IMR-90 (cell line): ENCODE measurements at places on chromosomes 6 and 20. TPM values are rescaled to one million over a fixed set of nuclear protein-coding genes. Genes with fewer than 3 reads are reported as not detected.
A peak's percentile ranks its signal among the peaks of the same experiment; 100 is the strongest.

Gene ASIP
- total RNA-seq, result not detected in 2 replicates

Gene NRN1
- 0.28 TPM in 1 of 2 replicates, not detected in the other for total RNA-seq

DNA sequence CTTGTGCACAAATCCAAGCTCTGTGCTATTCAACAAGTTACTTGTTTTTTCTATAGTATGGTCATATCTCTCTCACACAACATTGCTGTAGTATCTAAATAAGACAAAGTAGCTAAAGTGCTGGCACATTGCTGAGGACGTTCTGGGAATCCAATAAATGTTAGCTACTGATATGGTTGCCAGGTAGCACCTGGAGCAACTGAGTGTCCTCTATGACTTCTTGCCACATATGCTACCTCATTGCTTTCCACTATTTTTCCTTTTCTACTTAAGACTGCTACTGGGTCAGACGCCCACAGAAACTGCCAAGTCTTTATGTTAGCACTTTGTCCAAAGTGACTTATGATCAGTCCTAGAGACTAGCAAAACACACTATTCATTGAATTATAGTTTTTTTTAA, 85.3 kb downstream of the SYCP2 start:
- DNase-seq, result no peak

Gene TFB1M
- total RNA-seq, result 22.4 and 28.1 TPM in 2 replicates

GRCh38 chr6:1940381-1940780, 305.0 kb downstream of the GMDS start:
- DNase-seq, result no peak

DNA sequence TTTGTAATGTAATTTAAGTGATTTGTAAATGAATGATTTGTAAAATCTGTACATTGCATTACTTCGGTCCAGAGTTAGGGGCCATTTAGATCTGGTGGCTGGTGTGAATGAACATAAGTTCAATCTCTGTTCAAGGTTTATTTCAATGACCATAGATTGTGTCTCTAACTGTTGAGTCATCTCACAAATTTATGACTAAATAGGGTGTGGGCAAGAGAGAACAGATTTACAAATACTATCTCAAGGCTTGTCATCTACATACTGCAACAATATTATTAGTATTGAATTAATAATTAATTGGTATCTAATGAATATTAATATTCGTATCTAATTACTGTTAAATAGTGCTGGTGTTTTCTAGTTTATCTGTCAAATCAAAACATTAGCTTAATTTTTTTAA, 115.3 kb upstream of the EDN1 start:
- DNase-seq, result peak; percentile 54

GRCh38 chr6:76881414-76881813, 581.9 kb downstream of the HTR1B start:
- DNase-seq, result peak; percentile 38

- DNase-seq, result peak; percentile 48
These were observed 75.9 kb downstream of the PLCG1 start for GRCh38 chr20:41213150-41213820.

DNA sequence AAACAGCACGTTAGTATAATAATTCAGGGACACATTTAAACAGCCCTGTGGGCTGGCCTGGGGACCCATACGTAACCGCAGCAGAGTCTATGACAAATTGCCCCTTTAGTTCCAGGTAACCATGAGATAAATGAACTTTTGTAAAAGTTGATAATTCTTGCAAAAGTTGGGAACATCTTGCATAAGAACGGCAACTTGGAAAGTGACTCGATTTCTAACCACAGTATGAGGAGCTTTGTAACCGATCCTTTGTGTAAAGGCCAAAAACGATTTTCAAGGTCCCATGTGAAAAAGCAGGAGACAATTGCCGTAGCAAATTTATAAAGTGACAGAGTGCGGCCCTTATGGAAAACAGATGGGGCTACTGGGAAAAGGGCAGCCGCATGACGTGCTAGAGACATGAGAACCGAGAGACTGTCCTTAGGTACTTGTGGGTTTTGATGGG, 81.6 kb downstream of the PSMG4 start:
- DNase-seq, result no peak

Gene CSNK2B
- total RNA-seq, result 218 and 240 TPM in 2 replicates

Gene KIAA1755
- 2.2 and 2.5 TPM in 2 replicates for total RNA-seq

DNA sequence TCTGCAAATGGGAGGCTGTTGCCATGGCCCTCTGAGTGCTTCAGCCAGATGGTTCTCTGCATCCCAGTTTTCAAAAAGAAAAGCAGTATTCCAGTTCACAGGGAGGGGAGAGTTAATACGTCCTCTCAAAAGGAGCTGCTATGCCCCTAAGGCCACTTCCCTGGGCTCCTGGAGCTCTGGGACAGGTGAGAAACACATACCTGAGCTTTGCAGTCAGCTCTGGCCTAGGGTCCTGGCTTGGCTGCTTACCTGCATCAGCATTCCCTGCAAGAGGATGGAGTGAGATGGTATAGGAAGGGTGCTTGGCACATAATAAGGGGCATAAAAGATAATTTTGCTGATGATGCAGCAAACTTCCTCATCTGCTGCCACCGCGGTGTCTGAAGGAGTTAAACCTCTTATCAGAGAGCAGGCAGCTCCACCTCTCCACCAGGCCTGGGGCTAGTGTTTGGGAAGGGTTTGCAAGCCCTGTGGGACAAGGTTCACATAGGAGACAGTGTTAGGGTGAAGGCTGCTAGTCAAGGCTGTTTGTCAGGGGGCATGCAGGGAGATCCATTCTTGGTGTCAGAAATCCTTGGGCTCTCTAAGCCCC, 62.7 kb downstream of the SLC24A3 start:
- no peak for DNase-seq

- peak; percentile 48 for DNase-seq
These were observed 41.6 kb upstream of the SYNCRIP start for GRCh38 chr6:85684133-85684808.

GRCh38 chr6:110342759-110343158, 15.4 kb downstream of the METTL24 start:
- no peak for DNase-seq

- no peak for DNase-seq
These were observed 347.0 kb downstream of the CDH4 start for GRCh38 chr20:61599061-61599531.
